NCI-H1417 treated with DMSO at 0.1 percent for 48 hours (cell line): ENCODE measurements at places on chromosomes 7 and 10.

DNA sequence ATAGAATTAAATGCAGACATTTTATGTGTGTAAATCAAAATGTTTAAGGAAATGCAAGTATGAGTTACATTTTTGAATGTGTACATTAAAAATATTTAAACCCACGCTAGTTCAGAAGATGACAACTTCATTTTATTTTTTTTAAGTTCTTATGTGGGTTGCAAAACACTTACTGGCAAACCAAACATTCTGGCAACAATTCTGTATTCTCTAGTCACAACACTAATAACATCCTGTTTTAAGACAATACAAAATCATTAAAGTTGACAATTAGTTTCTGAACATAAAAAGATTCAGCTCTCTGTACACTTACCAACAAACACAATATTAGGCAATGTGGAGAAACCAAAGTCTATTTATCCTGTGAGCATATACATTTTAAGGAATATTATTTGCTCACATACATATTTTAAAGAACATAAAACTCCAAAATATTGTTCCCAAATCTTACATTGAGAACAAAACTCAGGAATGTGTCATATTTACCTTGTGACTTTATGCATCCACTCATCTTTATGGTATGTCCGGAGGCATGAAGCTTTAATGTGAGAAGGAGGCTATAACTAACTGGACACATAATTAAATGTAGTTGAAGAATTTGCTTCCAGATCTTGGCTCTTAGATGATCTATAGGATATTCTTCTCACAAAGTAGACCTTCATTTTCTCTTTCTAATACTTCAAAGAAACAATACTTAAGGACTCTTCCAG, 134.7 kb downstream of the DGKB start:
- no peak for DNase-seq

GRCh38 chr10:43843321-43844101, 194.8 kb upstream of the ZNF32 start:
- DNase-seq, result no peak

- DNase-seq, result no peak
Observed at GRCh38 chr7:65444899-65445823, 71.5 kb downstream of the ZNF92 start.

- no peak for DNase-seq
Observed at GRCh38 chr7:17234398-17235031, 63.9 kb upstream of the AHR start.

GRCh38 chr7:102446387-102447156, 13.2 kb downstream of the ORAI2 start:
- DNase-seq, result no peak

GRCh38 chr7:1284743-1285458, 52.2 kb downstream of the UNCX start:
- no peak for DNase-seq

- no peak for DNase-seq
Observed at GRCh38 chr7:128908750-128909624, 1.5 kb downstream of the KCP start.

GRCh38 chr7:87548123-87548919, 52.4 kb downstream of the ABCB1 start:
- no peak for DNase-seq

- peak; percentile 57 for DNase-seq
Observed at GRCh38 chr7:95609277-95609971, 13.1 kb upstream of the PDK4 start.

DNA sequence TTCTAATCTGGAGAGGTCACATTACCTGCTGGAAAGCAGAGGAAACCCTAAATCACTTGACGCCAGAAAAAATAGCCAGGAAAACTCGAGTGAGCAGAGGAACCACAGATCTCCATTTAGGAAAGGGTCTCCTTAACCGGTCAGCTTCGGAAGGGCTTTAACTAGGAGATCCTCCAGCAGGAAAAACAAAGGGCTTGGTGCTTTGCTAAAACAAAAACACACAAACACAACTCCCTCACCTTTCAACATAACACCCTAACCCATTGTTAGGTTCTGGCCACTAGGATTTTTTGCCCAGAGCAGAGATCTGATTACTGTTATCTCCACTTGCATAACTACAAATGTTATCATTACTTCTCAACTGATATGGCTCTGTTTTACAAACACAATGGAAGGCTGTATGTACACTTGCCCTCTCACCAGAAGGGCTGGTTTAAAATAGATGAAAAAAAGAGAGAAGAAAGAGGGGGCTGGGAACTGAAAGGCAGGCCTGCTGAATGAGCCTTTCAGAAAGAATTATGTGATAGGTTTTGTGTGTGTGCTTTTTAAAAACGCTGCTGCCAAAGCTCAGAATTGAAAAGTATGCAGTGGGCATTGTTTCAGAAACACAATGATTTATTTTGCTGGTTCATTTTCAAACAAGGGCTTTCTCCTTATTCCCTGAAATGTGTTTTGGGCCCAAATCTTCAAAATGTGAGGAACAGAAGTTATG, 161.5 kb downstream of the FGFR2 start:
- DNase-seq, result no peak

DNA sequence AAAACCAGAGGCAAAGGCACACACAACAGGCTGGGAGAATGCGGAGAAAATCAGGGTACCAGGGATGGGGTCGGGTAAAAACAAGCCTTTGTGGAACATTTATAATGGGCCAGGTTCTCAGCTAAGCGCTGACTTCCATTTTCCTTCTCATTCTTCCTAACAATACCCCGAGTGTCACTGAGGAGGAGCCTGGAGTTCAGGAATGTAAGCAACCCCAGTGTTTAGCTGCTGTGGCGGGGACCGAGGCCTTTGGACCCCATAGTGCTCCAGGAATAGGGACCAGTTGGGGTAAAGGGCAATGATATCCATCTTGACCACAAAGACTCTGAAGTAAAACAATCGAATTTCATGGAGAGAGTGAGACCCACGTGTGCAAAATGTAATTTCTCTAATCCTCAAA, 34.2 kb downstream of the GRB10 start:
- DNase-seq, result no peak

DNA sequence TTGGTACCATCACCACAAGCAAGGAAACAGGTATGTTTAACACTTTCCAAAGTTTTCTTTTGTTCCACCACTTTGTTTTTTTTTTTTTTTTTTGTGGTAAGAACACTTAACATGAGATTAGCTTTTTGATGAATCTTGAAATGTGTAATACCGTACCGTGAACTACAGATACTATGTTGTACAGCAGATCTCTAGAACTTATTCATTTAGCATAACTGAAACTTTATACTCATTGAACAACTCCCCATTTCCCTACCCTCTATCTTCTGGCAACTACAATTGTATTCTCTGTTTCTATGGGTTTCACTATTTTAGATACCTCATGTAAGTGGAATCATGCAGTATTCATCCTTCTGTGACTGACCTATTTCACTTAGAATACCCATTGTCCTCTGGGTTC, 162.7 kb upstream of the ITGB1 start:
- no peak for DNase-seq

DNA sequence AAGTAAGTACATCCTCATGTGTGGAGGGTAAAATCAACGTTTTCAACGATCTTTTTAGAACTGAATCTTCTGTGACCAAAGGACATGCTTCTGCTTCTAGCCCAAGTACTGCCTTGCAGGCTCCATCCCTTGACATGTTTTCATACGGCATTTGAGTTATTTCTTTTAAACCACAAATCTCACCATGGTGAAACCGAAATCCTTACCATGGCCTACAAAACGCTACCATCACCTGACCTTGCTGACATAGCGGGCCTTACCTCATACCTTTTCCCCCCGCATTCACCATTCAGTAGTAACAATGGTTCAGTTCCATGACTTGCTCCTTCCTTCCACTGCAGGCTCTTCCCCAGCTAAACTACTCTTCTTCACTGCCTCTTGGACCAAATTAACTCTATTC, 3.5 kb downstream of the RNF216 start:
- DNase-seq, result no peak

- DNase-seq, result no peak
Observed at GRCh38 chr10:62096256-62096933, 172.2 kb downstream of the RTKN2 start.

DNA sequence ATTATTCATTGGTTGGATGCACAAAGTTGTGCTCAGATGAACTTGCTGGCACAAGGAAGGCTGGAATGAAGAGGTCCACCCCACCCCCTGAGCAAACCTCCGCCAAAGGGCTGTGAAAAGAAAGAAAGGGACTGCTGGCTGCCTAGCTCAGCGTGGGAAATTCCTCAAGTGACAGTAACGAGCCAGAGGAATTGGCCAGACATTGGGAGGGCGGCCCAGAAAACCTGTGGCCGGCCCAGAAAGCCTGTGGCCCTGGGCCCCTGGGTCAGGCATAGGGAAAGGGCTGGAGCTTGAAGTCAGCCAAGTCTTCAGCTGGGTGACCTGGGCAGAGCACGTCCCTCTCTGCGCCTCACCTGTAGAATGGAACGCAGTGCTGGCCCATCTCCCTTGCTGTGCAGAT, 30.6 kb upstream of the CTBP2 start:
- no peak for DNase-seq

DNA sequence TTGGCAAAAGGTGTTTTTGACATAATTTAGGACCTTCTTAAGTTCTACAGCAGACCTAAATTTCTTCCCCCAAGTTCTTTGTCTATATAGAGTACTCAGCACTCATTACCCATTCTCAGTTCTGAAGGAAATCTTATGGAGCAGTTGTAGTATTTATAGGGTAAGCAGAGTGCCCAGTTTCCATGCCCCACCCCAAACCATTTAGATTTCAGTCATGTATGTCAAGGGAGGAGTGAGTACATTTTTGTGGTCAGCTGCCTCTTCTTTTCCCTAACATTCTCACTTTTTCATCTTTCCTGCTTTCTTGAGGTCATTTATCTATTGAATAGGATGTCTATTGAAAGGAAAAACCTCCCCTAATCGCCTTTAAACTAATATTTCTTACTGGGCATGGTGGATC, 83.3 kb downstream of the KAT6B start:
- no peak for DNase-seq

GRCh38 chr7:6049780-6050179, 18.6 kb downstream of the ANKRD61 start:
- DNase-seq, result no peak

DNA sequence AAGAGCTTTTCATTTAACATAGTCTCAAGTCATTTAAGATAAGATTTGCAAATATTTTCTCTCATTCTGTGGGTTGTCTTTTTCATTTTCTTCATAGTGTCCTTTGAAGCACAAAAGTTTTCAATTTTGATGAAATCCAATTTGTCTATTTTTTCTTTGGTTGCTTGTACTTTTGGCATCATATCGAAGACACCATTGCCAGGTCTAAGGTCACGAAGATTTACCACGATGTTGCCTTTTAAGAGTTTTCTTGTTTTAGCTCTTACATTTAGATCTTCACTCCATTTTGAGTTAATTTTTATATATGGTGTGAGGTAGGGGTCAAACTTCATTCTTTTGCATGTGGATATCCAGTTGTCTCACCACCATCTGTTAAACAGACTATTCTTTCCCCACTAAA, 34.7 kb downstream of the TMEM270 start:
- no peak for DNase-seq

DNA sequence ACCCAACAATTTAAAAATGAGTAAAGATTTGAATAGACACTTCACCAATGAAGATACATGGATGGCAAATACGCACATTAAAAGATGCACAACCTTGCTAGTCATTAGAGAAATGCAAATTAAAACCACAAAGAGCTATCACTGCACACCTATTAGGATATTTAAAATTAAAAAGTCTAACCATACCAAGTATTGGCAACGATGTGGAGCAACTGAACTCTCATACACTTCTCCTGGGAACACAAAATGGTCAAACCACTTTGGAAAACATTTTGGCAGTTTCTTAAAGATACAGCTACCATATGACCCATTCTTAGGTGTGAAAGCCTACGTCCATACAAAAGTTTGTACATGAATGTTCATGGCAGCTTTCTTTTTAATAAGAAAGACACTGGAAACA, 36.1 kb downstream of the DCLRE1C start:
- DNase-seq, result no peak

- no peak for DNase-seq
Observed at GRCh38 chr10:33801705-33802104, 467.2 kb upstream of the NRP1 start.

DNA sequence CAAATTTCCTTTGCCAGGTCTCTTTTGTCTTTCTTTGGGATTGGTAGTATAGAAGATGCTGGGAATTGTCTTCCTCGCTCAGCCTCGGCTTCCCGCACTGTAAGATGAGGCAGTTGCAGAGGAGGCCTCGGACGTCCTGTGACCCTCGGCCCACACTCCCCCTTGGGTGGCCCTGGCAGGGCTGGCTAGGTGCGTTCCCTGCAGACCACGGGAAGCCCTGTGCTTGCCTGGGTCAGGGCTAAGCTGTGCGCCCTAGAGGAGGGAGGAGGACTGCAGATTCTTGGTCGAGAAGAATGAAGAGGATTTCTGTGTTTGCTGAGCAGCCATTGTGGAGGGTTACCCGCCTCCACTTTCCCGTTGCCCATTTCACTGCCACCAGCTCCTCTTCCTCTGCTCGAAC, 42.8 kb downstream of the WIPI2 start:
- no peak for DNase-seq

DNA sequence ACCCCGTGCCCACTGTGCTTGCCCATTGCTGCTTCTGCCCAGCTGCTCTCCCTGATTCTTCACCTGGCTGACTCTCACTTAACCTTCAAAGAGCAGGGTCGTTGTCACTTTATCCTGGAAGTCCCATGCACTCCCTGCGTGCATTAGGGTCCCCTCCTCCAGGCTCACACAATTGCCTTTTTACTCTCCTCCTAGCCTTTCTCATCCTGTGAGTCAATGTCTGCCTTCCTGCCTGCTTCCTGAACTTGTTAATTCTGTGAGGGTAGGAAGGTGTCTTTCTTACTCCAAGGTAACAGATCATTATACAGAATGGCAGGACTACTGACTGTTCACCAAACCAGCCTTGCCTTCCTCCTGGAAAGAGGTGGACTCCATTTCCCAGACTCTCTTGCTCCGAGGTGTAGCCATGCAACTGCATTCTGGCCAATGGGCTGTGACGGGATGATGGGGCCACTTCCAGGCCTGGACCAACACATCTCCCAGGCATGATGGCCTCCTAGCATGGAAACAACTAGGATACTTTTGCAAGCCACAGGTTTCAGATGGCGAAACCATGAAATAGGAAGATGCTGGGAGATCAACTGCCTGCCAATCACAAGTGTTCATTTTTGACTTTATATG, 54.7 kb downstream of the ARHGAP22 start:
- no peak for DNase-seq

DNA sequence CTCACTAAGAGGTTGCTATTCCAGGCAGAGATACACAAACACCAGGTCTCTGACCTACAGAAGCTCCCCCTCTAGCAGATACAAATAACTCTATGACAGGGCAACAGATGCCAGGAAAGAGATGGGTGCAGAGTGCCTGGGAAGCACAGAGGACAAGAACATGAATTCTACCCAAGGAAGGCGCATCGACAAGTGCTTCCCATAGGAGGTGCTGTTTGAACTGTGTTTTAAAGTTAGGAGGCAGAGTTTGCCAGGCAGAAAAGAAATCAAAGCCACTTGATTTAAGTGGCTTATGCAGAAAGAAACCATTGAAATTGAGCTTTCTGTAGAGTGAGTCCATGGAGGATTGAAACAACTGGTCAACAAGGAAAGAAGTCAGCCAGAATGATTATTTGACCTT, 35.3 kb upstream of the EGR2 start:
- no peak for DNase-seq

DNA sequence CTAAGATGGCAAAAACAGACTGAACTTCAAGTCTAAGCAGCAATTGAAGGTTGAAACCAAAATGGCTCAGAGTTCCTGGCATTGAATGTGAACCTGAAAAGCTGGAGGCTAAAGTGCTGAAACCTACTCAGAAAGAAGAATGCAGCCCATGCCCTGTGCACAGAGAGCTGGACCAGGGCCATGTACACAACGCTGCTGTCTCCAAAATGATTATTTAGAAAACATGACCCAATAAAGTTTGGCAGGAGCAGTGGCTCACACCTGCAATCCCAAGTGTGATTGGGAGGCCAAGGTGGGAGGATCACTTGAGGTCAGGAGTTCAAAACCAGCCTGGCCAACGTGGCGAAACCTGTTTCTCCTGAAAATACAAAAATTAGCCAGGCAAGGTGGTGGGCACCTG, 158.9 kb downstream of the AKR1D1 start:
- no peak for DNase-seq
